Activated T-helper 1 cell treated with anti-CD3 and anti-CD28 coated beads, Interleukin-12 subunit alpha, Interleukin-12 subunit beta, Interleukin-2, Interleukin-4 antibody, amounts not matched to agents 30 ng/mL and 10 ng/mL and 1 ng/mL, durations not matched to agents 14 hours and 24 hours and 36 hours (primary cell): ENCODE measurements at places on chromosomes 16 and 17. TPM values are rescaled to one million over a fixed set of nuclear protein-coding genes. Genes with fewer than 3 reads are reported as not detected.
A peak's percentile ranks its signal among the peaks of the same experiment; 100 is the strongest.

- no peak for DNase-seq
- H3K27ac ChIP-seq = no peak overlapping the region
- no peaks in the 10 kb centered on the region for H3K36me3 ChIP-seq
- H3K27me3 ChIP-seq = peaks cover 5% of the 10 kb centered on the region
- no peaks in the 10 kb centered on the region for H3K4me1 ChIP-seq
These were observed 183.8 kb upstream of the XYLT1 start for GRCh38 chr16:17654571-17654970.

DNA sequence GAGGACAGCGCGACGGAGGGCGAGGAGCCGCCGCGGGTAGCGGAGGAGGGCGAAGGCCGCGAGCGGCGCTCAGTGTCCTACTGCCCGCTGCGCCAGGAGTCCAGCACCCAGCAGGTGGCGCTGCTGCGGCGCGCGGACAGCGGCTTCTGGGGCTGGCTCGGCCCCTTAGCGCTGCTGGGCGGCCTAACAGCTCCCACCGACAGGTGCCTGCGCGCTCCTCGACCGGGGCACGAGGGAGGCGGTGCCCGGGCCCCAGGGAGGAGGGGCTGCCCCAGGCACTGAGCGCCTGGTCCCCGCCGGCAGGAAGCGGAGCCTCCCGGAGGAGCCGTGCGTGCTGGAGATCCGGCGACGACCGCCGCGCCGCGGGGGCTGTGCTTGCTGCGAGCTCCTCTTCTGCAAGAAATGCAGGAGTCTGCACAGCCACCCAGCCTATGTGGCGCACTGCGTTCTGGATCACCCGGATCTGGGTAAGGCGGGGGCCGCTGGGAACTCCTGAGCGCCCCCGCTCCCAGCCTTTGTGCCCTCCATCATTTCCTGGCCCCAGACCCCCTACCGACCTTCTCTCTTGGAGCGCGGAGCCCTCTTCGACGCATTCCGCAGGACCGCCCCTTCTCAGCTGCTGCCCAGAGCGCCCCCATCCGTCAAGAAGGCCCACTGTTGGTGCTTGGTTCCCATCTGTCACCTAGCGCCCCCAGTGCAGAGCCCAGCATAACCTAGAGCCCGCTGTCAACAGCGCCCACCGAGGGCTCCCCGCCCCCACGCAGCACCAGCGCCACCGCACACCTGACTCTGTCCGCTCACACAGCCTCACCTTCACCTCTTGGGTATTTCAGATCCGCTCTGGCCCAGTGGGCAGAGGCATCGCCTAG lies 3.7 kb downstream of the C17orf50 start:
- no peaks in the 10 kb centered on the region for H3K36me3 ChIP-seq
- H3K4me1 ChIP-seq = peaks cover 7% of the 10 kb centered on the region
- H3K4me3 ChIP-seq = peak overlapping the region; percentile 88
- peak overlapping the region; percentile 79 for H3K27ac ChIP-seq
- H3K27me3 ChIP-seq = peaks cover 22% of the 10 kb centered on the region
- peak; percentile 82 for DNase-seq

The CCL8 gene
- total RNA-seq = not detected in 2 replicates

- no peak overlapping the region for H3K4me3 ChIP-seq
- no peak for DNase-seq
- peaks cover 36% of the 10 kb centered on the region for H3K4me1 ChIP-seq
These were observed 52.2 kb upstream of the GSE1 start for GRCh38 chr16:85560932-85561247.

The CMTM4 gene
- 3.3 and 3.9 TPM in 2 replicates for total RNA-seq

DNA sequence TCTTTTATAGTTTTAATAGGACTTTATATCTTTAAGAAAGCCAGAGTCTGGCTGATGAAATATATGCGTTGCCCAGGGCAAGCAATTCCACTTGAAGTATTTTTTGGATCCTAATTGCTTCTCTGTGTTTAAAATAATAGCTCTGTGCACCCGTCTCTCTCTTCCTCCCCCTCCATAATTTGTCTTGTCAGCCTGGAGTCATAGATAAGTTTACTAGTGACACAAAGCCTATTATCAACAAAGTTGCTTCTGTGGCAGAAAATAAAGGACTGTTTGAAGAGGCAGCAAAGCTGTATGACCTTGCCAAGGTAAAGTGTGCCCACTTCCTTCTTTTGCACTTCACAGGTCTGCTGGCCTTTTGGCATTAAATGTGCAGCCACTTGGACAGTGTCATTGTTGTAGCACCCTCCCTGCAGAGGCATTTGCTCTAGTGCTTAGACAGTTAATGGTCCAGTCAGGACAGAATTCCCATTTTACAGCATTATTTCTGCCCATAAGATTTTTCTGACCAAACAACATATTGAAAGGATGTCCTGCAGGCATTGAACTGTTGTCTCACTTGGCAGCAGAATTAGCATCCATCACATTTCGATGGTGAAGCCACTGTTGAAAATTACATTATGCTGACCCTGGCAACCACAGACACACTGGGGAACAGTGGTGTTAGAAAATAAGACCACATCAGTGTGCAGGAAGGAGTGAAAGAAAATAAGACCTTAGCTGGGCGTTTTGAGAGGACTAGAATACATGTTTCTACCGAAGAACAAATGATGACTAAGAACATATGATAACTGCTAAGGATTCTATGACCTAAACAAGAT lies 28.4 kb upstream of the SLC12A3 start:
- no peak overlapping the region for H3K4me3 ChIP-seq
- H3K36me3 ChIP-seq = peaks cover 33% of the 10 kb centered on the region
- no peak for DNase-seq
- no peaks in the 10 kb centered on the region for H3K4me1 ChIP-seq

DNA sequence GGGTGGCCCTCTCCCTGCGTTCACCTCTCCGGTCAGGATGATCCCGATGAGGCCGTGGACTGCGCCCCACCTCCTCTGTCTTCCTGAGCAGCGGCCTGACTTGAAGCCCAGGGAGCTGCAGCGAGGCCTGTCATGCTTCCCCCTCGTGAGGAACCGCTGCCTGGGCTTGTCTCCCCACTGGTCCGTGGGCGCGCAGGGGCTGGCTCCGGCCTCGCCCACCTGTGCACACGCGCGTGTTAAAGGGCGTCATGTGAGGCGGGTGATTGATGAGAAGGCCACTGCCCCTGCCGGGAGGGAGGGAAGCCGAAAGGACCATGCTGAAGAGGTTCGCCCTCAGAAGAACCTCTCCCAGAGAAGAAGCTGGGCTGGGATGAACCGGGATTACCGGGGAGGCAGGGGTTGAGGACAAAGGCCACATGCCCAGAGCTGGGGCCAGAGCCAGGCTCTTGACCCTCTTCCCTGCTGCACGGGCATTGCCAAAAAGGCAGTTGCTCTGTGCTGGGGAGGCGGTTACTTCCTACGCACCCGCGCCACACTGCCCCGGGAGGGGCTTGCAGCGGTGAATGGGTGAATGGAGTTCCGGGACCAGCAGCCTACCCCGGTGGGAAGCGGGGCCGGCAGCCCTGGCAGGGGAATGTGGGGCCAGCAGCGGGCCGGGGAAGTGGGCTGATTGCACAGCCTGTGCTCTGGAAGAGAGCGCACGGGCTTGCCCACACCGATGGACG lies 85.9 kb upstream of the GSE1 start:
- no peaks in the 10 kb centered on the region for H3K36me3 ChIP-seq
- H3K27ac ChIP-seq = no peak overlapping the region
- H3K27me3 ChIP-seq = peaks cover 4% of the 10 kb centered on the region
- no peak for DNase-seq
- no peak overlapping the region for H3K4me3 ChIP-seq
- no peaks in the 10 kb centered on the region for H3K4me1 ChIP-seq

GRCh38 chr16:85227084-85227945 lies 115.0 kb upstream of the CIBAR2 start:
- H3K27me3 ChIP-seq = no peaks in the 10 kb centered on the region
- DNase-seq = no peak
- H3K36me3 ChIP-seq = no peaks in the 10 kb centered on the region

The ATP2A3 gene
- 107 and 111 TPM in 2 replicates for total RNA-seq

- no peak overlapping the region for H3K4me3 ChIP-seq
- peaks cover 30% of the 10 kb centered on the region for H3K4me1 ChIP-seq
- DNase-seq = no peak
- no peaks in the 10 kb centered on the region for H3K36me3 ChIP-seq
- H3K27me3 ChIP-seq = no peaks in the 10 kb centered on the region
These were observed 19.7 kb downstream of the QPRT start for GRCh38 chr16:29698484-29699323.

The CLEC18C gene
- total RNA-seq = 0.17 and 0.47 TPM in 2 replicates

The SDR42E1 gene
- 5.7 and 5.9 TPM in 2 replicates for total RNA-seq

The ATAD5 gene
- 26.2 and 28.7 TPM in 2 replicates for total RNA-seq

The CHTF8 gene
- 134 and 143 TPM in 2 replicates for total RNA-seq

DNA sequence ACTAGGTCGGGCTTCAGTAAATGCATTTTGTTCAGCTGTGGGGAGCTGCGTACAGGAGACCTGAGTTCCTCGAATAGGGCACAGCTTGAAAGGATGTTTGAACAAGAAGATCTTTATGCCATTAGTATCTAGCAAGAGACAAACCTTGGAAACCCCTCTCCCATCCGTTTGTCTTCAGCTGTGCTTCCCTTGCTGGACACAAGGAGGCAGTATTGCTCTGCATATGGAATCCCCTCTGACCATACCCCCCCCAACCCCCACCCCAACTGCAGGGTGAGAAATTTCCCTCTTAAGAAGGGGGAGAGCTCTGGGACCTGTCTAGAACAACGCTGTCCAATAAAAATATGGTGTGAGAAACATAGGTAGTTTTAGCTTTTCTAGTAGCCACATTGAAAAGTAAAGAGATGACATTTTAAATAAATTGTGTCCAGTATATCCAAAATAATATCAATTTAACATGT lies 1.6 kb downstream of the MRM1 start:
- peak overlapping the region; percentile 91 for H3K4me3 ChIP-seq
- no peaks in the 10 kb centered on the region for H3K27me3 ChIP-seq
- H3K36me3 ChIP-seq = peaks cover 10% of the 10 kb centered on the region
- peak overlapping the region; percentile 50 for H3K27ac ChIP-seq
- peak; percentile 53 for DNase-seq
- H3K4me1 ChIP-seq = peaks cover 38% of the 10 kb centered on the region

The PEMT gene
- total RNA-seq = 39.9 and 45.1 TPM in 2 replicates

DNA sequence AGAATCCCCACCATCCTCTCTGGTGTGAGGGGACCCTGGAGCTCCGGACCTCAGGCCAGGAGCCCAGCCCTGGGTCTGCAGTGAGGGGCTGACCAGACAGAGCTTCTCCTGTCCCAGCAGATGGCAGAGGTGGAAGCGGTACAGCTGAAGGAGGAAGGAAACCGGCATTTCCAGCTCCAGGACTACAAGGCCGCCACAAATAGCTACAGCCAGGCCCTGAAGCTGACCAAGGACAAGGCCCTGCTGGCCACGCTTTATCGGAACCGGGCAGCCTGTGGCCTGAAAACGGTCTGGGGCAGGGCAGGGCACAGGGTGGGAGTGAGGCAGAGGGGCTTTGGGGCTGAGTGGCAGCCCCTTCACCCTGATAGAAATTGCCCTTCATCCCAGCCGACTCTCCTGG lies 527 bp downstream of the UNC45B start:
- H3K36me3 ChIP-seq = no peaks in the 10 kb centered on the region
- no peak overlapping the region for H3K27ac ChIP-seq
- no peak overlapping the region for H3K4me3 ChIP-seq
- H3K27me3 ChIP-seq = peaks cover 4% of the 10 kb centered on the region
- DNase-seq = no peak
- no peaks in the 10 kb centered on the region for H3K4me1 ChIP-seq

The GAST gene
- total RNA-seq = not detected in 2 replicates

- DNase-seq = no peak
- peaks cover 14% of the 10 kb centered on the region for H3K27me3 ChIP-seq
- peaks cover 14% of the 10 kb centered on the region for H3K4me1 ChIP-seq
- peaks cover 17% of the 10 kb centered on the region for H3K36me3 ChIP-seq
- peak overlapping the region; percentile 61 for H3K27ac ChIP-seq
These were observed 1.2 kb downstream of the RASD1 start for GRCh38 chr17:17494870-17495535.

DNA sequence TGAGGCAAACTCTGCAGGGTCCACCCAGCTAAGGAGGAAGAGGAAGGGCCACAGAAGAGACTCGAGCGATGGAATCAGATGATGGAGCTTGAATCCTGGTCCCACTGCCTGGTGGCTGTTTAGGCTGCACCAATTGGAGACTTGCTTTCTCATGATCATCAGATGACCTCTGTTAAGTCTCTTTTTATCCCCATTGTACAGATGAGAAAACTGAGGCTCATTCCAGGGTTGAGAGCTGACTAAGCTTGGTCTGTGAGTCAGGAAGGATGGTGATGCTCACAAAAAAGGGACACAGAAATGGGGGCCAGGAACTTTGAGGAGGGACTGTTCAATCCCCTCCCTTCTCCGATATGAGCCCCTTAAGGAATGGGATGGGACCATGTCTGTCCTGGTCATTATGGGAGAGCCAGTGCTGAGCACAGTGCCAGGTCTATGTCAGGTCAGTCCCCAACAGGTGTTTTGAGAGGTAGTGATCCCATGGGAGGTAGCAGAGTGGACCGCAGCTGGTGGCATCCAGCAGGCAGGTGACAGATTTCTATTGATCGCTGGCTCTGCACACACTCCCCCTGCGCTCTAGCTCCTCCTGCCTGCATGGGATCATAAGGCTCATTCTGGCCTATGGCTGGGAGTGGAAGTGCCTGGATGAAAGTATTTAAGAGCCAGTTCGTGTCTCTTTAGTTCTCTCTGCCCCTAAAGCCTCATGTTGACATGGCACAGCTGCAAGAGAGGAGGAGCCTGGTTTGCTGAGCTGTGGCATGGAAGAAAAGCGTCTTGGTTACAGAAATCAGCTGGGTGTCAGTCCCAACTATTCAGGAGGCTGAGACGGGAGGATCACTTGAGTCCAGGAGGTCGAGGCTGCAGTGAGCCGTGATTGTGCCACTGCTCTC lies 27.2 kb downstream of the SNX20 start:
- H3K4me3 ChIP-seq = no peak overlapping the region
- H3K27ac ChIP-seq = no peak overlapping the region
- H3K4me1 ChIP-seq = no peaks in the 10 kb centered on the region
- H3K27me3 ChIP-seq = no peaks in the 10 kb centered on the region
- no peak for DNase-seq

The SAP30BP gene
- 113 and 117 TPM in 2 replicates for total RNA-seq

The PRR29 gene
- 0.44 and 0.91 TPM in 2 replicates for total RNA-seq

GRCh38 chr17:60388742-60389141 lies 3.2 kb downstream of the USP32 start:
- H3K4me1 ChIP-seq = peaks cover 57% of the 10 kb centered on the region
- H3K36me3 ChIP-seq = peaks cover 3% of the 10 kb centered on the region

DNA sequence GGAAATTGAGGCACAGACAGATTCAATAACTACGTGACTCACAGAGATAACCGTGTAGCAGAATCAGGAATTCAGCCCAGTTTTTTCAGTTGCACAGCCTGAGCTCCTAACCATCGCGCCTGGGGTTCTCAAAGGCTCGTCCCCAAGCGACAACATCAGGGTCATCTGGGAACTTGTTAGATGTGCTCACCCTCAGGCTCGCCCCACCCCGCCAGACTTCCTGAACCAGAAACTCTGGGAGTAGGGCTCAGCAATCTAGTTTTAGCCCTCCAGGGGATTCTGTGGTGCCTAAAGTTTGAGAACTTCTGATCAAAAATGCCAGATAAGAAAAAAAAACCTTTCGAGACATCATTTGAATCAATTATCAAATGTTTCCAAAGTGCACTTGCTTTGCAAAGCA lies 559.8 kb downstream of the WWOX start:
- H3K27ac ChIP-seq = no peak overlapping the region
- no peaks in the 10 kb centered on the region for H3K4me1 ChIP-seq
- DNase-seq = no peak
- no peaks in the 10 kb centered on the region for H3K27me3 ChIP-seq

GRCh38 chr16:20347666-20348364 lies 4.7 kb downstream of the UMOD start:
- no peak for DNase-seq
- no peaks in the 10 kb centered on the region for H3K36me3 ChIP-seq
- H3K4me1 ChIP-seq = no peaks in the 10 kb centered on the region

The CIBAR2 gene
- not detected in 2 replicates for total RNA-seq

GRCh38 chr16:76035689-76036088 lies 241.5 kb upstream of the CNTNAP4 start:
- H3K27ac ChIP-seq = no peak overlapping the region
- H3K4me3 ChIP-seq = no peak overlapping the region
- DNase-seq = no peak
- no peaks in the 10 kb centered on the region for H3K27me3 ChIP-seq

The PERCC1 gene
- total RNA-seq = not detected in 2 replicates

The MYH8 gene
- total RNA-seq = not detected in 2 replicates
